ENCODE measurements at places on chromosomes 2 and 18.

DNA sequence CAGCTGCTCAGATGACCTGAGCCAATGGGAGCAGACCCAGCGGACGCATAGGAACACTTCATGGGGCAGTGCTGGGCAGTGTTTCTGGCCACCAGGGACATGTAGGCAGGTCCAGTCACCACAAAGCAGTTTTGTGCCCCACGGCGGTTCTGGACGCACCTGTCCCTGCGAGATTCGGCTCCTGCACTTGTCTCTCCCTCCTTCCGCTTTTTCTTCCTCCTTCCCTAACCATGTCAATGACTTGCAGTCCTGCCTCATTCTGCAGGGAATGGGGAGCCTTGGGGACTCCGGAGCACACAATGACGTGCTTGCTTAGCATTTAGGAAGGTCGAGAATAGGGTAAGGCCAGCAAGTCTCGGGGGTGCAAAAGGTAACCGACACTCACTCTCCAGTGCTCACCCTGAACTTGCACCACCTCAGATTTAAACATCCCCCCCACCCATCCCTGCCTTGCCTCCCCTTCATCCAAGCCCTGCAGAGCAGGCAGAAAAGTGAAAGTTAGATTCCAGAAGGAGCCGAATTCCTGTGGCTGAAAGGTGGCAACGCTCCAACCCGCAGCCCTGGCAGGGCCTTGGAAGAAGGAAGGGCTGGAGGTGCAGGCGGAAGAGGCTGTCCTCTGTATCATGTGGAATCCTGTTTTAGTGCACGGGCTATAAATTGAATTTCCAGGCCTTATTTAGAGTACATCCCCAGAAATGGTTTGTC is 40.5 kb upstream of the ATG16L1 start:
- no peak for DNase-seq

DNA sequence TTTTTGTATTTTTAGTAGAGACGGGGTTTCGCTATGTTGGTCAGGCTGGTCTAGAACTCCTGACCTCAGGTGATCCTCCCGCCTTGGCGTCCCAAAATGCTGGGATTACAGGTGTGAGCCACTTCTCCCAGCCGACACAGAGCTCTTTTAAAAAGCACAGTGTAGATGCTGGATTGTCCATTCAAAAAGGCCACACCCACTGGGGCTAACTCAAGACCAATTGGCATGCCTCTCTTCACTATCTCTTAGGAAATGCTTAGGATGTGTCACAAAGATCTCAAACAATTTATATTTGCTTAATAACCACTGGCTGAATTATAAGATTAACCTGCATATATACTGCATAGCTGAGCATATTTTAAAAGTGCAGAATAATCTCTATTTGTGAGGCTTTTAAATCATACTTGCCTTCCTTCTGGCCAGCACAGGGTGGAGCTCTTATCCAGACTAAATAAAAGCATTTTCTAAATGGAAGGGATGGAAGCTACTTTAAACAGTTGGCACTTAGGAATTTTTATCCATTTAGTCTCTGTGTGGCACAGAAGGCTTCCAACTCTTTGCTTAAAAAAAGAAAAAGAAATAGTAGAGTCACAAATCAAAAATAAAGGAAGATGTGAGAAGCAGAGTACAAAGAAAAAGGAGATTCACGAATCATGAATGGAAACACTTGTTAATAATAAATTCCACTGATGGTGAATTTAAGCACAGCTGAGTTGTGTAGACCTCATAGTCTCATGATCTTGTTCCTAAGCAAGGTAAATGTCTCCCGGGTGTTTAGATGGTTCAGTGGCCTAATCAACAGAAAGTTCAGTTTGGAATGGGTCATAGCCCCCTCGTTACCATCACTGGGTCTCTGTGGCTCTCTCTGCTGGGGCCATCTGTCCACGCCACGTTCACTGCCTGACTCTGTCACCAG is 22.4 kb downstream of the CRYGD start:
- peak; percentile 30 for DNase-seq

DNA sequence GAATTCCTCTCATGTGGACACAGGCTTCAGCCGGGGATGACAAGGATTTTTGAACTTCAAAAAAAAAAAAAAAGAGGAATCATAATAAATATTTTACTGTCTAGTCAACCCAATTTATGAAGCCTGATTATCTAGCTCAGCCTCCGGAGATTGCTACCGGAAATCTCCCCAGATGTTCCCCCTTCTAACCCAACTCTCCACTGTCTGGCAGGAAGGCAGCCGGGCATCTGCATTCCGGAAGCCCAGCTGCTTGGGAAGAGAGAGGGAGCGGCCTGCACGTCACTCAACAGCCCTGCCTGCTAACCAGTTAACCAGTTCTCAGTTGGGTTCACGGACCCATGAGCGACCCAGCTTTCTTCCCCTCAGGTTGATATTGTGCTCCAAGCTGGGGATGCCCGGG is 87.2 kb upstream of the POU3F3 start:
- no peak for DNase-seq

GRCh38 chr2:208013285-208014178 is 11.8 kb downstream of the PLEKHM3 start:
- DNase-seq = no peak

GRCh38 chr18:28684746-28685355 is 507.9 kb upstream of the CDH2 start:
- no peak for DNase-seq

DNA sequence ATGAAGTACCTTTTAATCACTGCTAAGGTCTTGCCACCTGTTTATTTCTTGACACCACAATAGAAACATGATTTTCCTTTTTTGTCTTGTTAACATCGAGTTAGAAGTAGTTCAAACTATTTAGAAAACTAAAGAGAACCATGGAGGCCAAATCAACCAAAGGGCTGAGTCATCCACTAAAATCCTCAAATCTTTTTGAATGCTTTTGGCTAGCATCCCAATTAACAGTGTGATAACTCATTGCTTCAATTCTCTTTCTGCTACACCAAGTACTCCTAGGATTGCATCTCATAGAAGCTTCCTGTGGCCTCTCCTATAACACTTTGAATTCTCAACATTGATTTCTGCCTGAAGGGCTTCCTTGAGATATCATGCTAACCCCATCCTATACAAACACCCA is 159.9 kb upstream of the MMADHC start:
- no peak for DNase-seq

DNA sequence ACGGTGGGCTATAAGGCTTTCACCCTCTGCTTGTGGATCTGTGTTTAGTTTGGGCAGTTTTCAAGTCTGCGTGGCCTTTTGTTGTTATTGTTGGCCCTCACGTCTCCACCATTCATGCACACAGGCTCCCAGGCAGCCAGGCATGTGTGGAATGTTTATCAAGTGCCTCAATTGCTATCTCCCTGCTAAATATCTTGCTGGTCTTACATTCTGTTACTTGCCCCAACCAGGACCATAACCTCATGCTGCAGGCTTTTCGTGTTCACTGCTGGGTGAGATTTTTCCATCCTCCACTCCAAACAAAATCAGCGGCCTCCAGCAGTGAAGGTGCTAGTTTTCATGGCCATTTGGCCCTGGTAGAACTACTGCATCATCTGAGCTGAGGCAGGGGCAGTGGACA is 63.0 kb upstream of the DSC1 start:
- no peak for DNase-seq

DNA sequence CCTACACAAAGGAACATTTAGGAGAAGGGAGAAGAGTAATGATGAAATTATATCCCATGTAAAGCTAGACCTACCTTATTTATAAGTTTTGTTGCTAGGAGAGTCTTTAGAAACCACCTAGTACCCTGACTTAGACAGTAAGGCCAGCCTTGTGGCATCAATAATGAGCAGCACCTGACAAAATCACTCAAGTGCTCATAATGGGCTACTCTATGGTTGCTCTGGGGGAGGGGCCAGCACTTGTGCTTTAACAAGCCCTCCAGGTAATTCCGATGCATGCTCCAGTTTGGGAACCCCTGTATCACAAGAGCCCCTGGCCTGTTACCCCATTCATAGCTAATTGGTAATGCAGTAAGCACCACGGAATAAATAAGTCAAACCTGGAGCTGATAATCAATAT is 102.9 kb upstream of the ALK start:
- no peak for DNase-seq

DNA sequence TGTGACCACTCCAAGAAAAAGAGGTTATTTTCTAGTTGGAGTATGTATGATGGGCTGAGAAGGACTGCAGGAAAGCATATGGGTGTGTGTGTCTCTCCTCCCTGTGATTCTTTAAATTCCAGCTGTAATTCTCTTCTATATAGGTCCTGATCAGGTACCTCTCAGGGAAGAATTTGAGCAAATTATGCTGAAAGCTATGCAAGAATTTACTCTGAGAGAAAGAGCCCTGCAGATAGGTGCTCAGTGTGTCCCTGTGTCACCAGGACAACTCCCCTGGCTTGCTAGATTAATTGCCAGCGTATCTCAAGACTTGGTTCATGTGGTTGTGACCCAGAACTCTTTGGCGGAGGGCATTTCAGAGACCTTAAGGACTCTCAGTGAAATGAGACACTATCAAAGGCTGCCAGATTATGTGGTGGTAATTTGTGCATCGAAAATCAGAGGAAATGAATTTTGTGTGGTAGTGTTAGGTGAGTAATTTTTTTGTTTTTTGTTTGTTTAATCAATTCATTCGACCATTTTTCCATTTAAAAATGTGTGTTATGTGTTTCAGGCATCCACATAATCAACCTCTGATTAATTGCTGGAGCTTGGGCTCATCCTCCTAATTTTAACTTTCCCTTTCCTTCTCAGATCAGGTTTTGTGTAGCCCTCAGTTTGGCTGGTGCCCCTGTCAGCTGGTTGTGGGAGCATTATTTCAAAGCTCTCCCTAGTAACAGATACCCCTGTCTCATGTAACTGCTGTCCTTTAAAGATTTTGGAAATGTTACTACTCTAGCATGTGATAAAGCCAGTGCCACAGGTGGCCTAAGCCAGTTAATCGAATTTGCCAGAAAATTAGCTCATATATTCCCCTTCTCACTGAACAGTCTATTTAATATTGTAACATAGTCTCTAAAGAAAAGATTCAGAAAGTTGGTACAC is 150.9 kb downstream of the ESCO1 start:
- DNase-seq = no peak

DNA sequence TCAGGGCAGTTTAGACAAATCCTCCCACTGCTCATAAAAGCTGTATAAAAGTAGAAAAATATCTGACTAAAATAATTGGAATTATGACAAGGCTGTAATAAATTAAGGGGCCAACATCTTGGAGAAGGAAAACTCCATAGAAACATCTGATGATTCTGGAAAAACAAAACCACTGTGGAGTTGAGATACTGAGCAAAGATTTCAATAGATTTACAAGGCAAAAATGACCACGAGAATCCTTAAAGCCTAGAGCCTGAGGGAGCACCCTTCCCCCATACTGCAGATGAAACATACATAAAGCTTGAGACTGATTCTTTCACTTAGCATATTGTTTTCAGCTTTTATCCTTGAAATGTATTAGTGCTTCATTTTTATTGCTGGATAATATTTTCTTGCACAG is 286.4 kb upstream of the MMADHC start:
- DNase-seq = no peak

All from inflammatory macrophage treated with lipopolysaccharide for 1 hour (primary cell).